ENCODE measurements at places on chromosomes 1 and 21.

- no peak for DNase-seq
These were observed 84.6 kb downstream of the IGSF21 start for GRCh38 chr1:18192182-18192581.

GRCh38 chr1:183236158-183236725 is 50.2 kb downstream of the LAMC2 start:
- no peak for DNase-seq

DNA sequence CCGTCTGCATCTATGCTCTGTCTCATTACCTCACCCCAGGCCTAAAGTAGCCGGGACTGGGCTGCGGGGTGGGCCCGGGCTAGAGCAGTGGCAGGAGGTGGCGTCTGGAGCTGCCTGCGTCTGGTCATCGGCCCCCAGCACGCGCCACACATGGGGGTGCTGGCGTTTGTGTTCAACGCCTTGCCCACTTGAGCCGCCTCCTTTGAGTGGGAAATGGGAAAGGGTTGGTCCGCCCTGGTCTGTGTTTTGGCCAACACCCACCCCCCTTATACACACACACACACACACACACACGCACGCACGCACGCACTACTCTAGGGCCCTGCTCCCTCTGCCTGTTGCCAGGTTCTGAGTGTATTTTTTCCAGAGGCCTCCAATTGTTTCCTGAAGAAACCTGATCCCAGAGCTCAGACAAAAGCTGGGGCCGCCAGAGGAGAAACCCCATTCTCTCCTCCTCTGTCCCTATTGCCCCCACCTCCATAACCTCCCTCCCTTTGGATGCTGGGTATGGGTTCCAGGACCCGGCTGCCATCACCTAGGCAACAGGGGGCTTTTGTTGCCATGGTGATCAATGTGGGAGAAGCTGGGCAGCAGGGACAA is 10.1 kb downstream of the VANGL2 start:
- no peak for DNase-seq

GRCh38 chr1:169266133-169266532 is 101.5 kb downstream of the NME7 start:
- no peak for DNase-seq

GRCh38 chr1:229624521-229625070 is 1.3 kb downstream of the TAF5L start:
- DNase-seq = no peak

DNA sequence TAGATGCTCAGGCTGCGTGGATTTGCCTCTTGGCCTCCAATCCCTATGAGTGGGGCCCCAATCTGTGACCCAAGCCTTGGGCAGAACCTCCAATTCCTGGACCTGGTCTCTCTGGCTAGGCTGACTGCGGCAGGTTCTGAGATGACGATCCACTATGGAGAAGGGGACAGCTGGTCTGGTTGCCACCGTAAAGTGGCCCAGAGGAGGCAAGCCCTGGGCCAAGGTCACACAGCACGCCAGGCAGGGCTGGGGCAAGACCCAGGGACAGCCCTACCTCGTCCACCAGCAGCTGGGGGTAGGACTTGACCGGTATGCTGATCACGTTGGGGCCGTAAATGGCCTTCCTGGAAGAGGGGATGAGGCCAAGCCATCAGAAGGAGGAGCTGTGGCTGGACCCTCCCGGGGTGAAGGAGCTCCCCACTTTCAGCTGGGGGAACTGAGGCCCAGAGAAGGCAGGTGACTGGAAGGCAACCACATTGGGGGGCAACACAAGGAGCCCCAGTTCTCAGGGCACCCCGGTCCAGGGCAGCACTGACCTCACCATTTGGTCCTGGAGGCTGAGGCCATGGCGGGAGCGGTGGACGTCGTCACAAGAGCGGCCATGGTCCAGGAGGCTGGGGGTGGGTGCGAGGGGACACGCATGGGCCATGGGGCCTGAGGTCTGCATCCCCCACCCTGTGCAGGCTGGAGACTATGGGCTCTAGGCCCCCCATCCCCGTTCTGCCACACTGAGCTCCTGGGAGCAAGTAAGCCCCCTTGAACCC is 9.8 kb downstream of the ATP13A2 start:
- no peak for DNase-seq

- no peak for DNase-seq
These were observed 24.8 kb downstream of the KDM1A start for GRCh38 chr1:23044035-23044434.

- no peak for DNase-seq
These were observed 405.9 kb upstream of the B3GALT2 start for GRCh38 chr1:193592317-193592716.

DNA sequence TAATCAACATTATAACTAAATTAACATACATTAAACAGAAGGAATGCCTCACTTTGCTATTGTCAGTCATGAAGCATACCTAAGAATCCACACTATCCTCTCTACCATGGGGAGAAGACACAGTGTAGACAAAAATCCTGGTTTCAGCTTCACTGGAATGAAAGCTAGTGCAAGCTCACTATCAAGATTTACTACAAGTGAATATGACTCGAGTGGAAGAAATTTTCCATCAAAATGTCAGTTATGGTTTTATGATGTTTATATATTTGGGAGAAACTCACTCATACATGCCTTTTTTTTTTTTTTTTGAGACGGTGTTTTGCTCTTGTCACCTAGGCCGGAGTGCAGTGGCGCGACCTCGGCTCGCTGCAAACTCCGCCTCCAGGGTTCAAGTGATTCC is 424.3 kb downstream of the KCNT2 start:
- DNase-seq = no peak

GRCh38 chr1:236759252-236759859 is 35.7 kb upstream of the MTR start:
- DNase-seq = no peak

DNA sequence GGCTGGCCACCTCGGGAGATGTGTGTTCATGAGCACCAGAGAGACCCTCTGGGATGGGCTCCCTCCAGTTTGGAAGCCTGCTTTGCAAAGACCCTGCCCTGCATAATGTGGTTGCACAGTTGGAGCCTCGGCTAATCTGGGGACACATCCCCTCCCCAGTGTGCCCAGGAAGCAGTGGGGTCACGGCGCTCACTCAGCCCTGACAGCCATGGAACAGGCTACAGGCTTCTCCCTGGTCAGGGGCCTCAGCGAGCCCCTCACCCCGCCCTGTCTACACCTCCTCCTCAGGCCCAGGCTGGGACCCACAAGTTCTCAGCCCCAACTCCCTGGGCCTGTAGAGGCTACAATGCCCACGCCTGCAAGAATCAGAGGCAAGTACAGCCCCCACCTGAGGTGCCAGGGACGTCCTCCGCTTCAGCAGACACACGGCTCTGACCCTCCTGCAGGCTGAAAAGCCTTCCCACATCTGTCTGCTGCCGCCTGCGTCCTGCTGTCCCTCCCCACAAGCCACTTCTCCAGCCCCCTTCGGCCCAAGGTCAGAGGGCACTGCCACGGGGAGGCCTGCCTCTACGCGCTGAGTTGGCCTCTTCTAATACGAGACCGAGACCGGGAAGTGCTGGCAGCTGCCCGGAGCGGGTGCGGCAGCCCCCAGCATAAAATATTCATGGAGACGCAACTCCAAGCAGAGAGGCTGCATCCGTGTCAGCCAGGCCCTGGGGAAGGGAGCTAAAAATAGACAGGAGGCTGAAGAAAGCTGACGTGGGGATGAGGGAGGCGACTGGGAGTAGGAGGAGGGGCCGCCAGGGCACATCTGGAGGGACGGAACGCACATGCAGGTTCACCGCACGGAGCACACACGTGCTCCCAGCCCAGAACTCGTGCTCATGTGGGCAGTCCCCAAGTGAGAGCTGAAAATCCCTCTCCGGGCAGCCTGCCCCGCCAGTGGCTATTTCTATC is 15.2 kb upstream of the GPR153 start:
- no peak for DNase-seq

DNA sequence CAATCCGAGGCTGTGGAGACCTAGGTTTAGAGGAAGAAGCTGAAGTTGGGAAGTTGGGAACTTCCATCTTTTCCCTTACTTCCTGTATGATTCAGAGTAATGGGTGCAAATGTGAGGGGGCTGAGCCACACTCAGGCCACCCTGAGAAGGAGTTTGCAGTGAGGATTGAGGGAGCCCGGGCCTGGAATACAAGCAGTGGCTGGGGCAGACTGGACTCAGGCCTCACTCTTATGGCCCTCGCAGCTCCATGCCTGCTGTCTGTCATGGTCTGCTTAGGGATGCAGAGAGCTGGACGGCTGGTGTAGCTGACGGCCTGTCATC is 73.7 kb upstream of the RAB4A start:
- DNase-seq = no peak

- no peak for DNase-seq
These were observed 51.5 kb upstream of the TNFSF4 start for GRCh38 chr1:173258479-173259264.

DNA sequence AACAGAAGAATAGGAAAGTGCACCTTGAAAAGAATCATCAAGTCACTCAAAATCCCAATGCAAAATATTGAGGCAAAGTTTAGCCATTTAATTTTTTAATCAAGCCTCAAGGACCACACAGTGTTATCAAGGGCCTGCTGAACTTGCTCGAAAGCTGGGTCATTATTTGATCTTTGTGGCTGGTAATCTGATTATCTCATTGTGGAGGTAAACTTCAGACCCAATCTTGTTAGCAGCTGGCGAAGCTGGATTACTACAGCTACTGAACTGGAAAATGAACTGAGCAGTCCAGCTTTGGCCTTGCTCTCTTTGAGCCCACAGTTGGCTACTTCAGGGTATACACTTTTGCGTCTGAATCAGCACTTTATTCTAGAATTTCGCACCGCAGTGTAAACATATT is 94.4 kb downstream of the BARHL2 start:
- no peak for DNase-seq

DNA sequence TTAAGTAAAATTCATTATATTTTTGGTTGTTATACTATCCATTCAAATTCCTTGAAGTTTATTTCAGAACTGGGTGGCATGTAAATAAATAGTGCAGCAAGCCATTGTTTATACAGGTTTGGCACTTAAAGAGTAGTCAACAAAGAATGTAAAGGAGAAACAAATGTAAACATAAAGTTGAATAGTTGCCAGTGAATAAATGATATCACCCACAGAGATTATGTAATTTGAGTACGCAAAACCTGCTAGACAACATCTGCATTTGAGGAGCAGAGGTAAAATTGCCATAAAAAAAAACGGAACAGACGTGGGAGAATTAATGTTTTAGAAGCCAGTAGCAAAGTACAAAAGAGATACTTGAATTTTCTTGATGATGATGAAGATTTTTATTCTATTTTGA is 111.6 kb downstream of the ADGRL2 start:
- no peak for DNase-seq

DNA sequence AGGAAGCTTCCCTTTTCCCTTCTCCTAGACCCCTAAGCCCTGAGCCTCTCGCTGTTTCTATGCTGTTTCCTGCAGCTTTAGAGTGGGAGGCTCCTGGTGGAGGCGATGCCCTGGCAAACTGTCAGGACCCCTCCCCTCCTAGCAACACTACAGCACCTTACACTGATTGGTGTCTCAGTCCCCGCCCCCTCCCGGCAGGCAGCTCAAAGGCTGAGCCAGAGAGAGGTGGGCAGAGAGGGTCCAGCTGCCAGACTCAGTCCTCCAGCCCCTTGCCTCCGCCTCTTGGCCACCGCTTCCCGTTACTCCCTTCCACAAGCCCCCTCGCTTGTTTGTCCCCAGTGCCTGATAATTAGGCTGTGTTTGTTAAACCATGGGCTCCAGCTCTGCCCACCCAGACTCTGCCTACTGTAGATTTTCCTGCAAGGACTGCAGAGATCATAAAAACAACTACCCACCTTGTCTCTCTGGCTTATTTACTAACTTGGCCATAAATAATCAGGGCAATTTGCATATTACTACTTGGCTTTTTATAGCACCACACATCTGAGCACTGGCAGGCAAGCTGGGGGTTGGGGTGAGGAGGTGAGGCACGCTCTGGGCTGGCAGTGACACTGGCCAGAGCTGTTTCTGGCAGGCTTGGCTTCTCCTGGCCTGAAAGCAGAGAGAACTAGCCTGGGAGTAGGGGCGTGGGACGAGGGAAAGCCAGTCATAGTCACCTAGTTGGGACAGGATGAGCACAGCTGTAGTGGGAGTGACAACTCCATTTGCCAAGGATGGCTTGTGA is 107.5 kb downstream of the CSMD2 start:
- no peak for DNase-seq

GRCh38 chr21:17529648-17530047 is 16.8 kb downstream of the CXADR start:
- no peak for DNase-seq

Data from effector CD8-positive, alpha-beta T cell (primary cell).